ENCODE measurements at places on chromosomes 11 and 22.

- no peak for DNase-seq
Measured at GRCh38 chr11:125025968-125026367, 37.1 kb upstream of the SLC37A2 start.

- peak; percentile 64 for DNase-seq
Measured at GRCh38 chr11:64880240-64881001, 2.0 kb upstream of the EHD1 start.

DNA sequence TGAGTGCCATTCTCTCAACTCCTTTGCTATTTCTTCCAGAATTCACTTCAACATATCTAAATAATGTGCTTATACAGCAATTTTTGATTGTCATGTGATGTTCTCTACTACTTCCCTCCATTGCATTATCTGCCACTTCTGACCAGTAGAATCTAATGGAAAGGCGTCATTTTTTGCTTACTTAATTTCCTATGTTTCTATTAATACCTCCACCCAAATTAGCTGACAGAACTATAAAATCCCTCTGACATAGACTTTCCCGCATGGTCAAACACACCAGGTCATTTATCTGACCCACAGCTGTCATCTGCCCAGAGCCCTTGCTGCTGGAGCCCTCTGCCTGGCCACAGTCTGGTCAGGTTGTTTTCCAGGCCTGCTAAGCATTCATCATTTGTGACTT, 258.6 kb upstream of the NARS2 start:
- DNase-seq, result no peak

- peak; percentile 10 for DNase-seq
Measured at GRCh38 chr11:113242767-113243397, 71.5 kb upstream of the TTC12 start.

DNA sequence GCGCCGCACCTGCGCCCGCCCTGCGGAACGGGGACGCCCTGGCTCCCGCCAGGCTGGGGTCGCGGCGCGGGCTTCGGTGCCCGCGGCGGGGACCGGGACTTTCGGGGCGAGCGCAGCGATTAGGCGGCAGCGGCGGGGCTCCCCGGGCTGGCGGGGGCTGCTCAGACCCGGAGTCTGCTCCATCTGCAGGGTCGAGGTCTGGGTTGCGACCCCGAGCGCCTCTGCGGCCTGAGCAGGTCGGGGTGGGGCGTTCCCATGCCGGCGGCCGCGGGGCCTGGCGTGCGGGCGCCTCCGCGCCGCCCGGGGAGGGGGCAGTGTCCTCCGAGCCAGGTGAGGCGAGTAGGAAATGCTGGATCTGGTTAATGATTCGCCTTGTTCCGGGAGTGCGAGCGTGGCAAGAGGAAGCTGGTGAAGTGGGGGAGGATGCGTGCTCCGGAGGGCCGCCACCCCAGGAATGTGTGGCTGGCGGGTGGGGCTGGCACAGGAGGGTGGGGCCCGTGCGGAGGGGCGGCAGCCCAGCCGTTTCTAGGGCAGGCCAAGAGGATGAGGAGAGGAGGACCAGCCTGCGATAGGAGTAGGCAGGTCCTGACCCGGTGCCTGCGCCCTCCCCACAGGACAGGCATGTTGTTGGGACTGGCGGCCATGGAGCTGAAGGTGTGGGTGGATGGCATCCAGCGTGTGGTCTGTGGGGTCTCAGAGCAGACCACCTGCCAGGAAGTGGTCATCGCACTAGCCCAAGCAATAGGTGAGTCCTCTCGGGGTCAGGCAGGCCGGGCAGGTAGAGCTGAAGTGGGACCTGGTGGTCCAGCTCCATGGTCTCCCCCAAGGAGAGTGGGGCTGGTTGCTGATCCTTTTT, 606 bp downstream of the RASSF7 start:
- DNase-seq, result peak; percentile 25

- no peak for DNase-seq
Measured at GRCh38 chr22:32803738-32804435, 2.4 kb downstream of the TIMP3 start.

DNA sequence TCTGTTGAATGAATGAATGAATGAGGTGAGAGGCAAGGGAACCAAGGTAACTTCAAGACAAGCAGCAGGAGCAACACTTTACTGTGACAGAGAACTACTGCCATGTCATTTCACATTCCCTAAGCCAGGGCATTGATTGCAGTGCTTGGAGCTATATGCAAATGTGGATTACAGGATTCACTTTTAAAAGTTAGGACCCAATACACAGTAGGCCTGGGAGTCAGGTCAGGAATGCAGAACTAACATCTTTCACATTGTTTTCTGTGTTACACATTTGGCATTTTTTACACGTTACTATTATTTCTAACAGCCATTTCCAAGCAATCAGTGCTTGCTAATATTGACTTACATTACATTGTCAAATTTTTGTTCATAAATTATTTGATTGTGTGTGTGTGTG, 26.2 kb upstream of the ME3 start:
- DNase-seq, result no peak

- peak; percentile 11 for DNase-seq
Measured at GRCh38 chr11:115193914-115194801, 310.1 kb downstream of the CADM1 start.

DNA sequence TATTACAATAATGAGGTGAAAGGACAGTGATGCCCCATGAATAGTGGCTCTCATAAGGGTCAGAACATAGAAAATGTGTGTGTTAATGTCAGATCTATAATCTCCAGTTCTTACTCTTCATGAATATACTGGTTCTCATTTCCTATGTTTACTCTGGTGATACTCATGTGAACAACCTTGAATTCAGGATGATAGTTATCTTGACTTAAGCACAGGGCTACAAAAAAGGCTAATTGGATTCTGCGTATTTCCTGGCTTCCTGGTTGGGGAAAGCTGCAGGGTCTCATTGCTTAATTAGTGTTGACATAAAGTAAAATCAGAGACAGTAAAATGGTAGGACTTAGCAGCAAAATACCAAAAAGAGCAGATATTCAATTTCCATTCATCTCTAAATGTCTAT, 1316.8 kb upstream of the RAG2 start:
- no peak for DNase-seq

- no peak for DNase-seq
Measured at GRCh38 chr11:104725796-104726408, 172.4 kb downstream of the CASP12 start.

DNA sequence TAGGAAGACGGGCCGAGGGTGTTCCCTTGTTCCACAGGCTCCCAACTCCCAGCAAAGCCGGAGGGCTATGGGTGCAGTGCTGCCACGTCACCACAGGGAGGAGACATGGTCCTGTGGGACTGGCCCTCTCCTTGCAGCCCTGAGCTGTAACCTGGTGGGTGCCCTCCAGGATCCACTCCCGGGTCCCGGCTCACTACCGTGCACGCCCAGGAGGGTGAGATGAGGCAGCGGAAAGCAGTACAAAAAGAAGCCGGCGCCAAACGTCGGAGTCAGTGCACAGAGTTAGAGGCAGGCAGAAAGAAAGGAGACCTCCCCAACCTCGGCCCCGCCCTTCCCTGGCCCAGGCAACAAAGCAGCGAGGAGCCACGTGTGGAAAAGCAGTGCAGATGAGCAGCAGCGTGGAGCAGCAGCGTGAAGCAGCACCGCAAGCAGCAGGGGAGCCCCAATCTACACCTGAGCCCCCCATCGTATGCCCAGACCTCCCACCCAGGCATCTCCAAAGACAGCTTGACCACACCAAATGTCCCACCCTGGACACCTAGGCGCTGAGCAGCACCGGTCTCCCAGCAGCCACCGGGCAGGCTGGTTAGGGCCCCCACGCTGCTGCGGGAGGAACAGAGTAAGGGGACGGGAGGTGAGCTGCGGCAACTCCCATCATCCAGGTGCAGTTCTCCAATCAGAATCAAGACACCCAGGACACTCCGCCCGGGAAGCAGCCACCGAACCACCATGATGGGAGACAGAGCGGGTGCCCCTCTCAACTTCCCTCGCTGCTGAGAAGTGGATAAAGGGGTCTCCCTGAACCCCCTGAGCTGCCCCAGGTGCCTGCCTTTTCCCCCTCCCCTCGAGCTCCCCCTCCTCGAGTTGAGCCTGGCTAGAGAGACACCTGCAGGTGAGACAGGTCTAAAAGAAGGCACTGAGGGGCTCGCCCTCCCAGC, 28.8 kb downstream of the IGSF9B start:
- peak; percentile 71 for DNase-seq

GRCh38 chr11:104891135-104891534, 7.1 kb downstream of the CASP12 start:
- DNase-seq, result no peak

DNA sequence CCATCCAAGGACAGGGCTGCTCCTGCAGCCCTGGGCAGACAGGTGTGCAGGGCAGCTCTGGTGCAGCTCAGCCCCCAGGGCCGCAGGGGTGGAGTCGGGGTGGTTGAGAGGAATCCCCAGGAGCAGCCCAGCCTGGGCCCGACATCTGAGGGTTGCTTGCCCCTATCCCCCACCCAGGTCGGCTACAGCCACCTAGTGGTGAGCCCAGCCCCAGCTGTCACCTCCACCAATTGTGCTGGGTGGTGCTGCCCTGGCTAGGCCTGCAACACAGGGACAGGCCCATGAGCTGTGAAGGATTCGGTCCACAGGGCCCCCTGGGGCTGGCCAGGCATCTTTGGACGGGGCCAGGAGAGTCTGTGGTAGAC, 29.6 kb downstream of the RTN4R start:
- peak; percentile 65 for DNase-seq

DNA sequence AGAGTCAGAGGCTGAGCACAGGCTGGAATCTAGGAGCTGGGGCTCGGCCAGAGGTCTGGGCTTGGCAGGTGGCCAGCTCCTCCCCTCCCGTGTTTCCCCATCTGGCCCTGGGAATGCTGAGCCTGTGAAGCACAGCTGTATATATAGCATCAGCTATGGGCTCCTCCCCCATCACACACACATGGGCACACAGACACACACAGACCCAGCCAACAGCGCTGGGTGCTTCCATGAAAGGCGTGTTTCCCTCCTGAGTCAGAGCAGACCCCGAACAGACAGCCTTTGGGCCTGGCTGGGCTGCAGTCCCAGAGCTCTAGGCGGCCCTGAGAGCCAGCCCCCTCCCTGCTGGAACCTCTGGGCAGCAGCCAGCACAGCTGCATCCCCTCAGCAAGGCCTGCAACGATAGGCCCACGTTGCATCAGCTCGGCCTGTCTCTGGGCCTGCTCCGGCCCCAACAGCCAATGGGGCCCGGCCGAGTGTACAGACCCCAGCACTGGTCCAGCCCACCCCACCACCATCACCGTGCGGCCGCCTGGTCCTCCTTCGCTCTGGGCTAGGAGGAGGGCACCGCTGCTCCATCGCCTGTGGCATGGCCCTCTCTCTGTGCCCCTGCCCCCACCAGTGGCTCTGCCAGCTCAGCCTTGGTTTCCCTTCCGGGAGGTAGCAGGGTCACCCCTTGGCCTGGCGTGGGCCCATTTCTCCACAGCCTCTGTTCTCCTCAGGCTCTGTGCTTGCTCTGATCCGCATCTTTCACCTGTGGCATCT, 7.6 kb upstream of the SERPINH1 start:
- no peak for DNase-seq

- no peak for DNase-seq
Measured at GRCh38 chr22:39574779-39575551, 4.4 kb downstream of the CACNA1I start.

- no peak for DNase-seq
Measured at GRCh38 chr11:33651555-33651954, 49.1 kb downstream of the C11orf91 start.

DNA sequence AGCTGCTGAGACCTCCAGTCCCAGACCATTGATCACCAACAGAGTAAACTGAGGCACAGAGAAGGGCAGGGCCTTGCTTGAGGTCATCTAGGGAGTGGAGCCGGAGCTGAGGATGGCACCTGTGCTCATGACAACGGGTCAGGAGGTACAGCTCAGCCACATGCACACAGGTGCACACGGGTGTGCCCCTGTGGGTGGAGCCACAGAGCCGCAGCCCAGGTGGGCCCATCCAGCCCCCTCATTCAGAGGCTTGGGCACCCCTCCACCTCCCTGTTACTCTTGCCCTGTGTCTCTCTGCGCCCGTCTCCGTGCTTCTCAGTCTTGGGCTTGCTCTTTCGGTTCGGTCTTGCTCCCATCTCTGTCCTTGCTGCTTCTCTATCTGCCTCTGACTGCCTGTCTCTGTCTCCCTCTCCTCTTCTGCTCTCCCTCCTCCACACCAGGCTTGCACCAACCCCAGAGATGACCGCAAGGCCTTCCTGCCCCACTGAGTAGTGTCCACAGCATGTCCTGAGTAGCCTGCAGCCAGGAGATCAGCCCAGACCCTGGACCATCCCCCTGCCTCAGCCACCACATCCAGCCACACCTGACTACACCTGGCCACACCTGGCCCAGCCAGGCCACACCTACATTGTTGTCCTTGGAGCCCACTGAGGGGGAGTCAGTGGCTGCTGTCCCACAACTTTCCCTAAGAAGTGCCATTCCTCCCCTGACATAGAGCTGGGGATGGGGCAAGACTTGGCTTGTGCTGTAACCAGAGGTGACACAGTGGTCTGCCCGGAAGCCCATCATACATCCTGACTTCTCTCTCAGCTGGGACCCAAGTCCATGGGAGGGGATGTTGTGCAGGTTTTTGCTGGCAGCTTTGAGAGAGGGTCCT, 39.3 kb upstream of the CRYBB3 start:
- no peak for DNase-seq

DNA sequence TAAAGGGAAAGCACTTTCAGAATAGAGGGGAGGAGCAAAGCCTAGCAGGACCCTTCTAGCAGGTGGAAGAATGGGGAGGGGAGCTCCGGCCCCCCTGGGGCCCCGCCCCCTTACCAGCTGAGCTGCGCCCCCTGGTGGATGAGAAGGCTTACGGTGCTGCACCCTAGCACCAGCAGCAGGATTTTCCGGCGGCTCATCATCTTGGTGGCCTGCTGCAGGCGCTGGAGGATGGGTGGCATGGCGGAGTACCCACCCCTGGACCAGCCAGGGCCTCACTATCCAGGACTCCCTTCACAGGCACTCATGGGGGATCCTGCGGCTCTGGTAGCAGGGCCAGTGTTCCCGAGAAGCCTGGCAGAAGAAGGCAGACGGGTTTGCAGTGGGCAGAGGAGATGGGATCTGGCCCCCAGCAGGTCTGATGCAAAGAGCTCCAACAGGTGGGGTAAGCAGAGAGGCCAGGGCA, 3.8 kb downstream of the GAL3ST3 start:
- DNase-seq, result peak; percentile 88

DNA sequence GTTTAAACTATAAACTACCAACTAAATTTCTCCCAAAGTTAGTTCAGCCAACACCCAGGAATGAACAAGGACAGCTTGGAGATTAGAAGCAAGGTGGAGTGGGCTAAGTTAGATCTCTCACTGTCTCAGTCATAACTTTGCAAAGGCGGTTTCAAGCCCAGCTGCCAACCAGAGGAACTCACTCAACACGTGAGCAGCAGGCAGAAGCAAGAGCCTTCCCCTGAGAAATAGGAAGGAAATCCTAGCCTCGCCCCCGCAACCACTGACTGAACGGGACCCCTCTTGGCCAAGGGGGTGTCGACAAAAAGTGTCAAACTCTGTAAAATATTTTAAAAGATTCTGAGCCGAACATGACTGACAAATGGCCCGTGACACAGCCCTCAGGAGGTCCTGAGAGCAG, 4.4 kb upstream of the KRTAP5-9 start:
- no peak for DNase-seq

GRCh38 chr11:104462341-104462740, 298.4 kb upstream of the PDGFD start:
- DNase-seq, result no peak

Data from CD4-positive, alpha-beta T cell treated with Interleukin-10 for 1 hour (primary cell).